ENCODE measurements at places on chromosomes 6 and 20. TPM values are rescaled to one million over a fixed set of nuclear protein-coding genes. Genes with fewer than 3 reads are reported as not detected.

The HLA-DRB5 gene
- 0.23 TPM for total RNA-seq

The PHACTR1 gene
- total RNA-seq = 0.02 TPM

The EPHA7 gene
- not detected for total RNA-seq

The DEFB123 gene
- not detected for total RNA-seq

The FBXO30 gene
- total RNA-seq = 8.2 TPM

The KAT14 gene
- total RNA-seq = 17.9 TPM

The MLIP gene
- not detected for total RNA-seq

The PTK6 gene
- 0.15 TPM for total RNA-seq

The SEL1L2 gene
- not detected for total RNA-seq

The MAS1 gene
- not detected for total RNA-seq

The TRAPPC3L gene
- not detected for total RNA-seq

The DLK2 gene
- total RNA-seq = 1.2 TPM

The PCED1A gene
- total RNA-seq = 35.8 TPM

All from activated CD8-positive, alpha-beta memory T cell treated with anti-CD3 and anti-CD28 coated beads for 36 hours (primary cell).